ENCODE measurements at places on chromosomes 11 and 22.

DNA sequence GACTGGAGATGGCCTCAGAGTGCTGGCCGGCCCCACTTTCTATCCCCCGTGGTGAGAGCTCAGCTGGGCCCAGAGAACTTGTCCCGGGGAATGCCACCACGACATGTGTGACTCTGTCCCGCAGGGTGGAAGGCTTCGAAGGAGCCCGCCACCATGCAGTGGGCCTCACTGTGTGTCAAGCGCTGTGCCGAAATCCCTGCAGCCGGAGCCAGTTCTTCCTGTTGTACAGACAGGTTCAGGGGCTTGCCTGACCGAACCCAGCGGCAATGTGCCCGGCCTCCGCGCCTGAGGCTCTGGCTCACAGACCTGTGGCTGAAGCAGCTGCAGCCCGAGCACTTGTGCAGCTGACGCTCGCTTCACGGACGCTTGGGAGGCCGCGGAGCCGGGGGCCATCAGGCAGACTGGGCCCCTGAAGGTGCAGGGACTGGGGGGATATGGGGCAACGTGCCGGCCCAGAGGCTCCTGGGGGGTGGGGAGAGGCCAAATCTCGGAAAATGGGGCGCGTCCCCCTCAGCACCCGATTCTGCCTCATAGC is 650 bp downstream of the PPM1F start:
- DNase-seq, result peak; percentile 39

DNA sequence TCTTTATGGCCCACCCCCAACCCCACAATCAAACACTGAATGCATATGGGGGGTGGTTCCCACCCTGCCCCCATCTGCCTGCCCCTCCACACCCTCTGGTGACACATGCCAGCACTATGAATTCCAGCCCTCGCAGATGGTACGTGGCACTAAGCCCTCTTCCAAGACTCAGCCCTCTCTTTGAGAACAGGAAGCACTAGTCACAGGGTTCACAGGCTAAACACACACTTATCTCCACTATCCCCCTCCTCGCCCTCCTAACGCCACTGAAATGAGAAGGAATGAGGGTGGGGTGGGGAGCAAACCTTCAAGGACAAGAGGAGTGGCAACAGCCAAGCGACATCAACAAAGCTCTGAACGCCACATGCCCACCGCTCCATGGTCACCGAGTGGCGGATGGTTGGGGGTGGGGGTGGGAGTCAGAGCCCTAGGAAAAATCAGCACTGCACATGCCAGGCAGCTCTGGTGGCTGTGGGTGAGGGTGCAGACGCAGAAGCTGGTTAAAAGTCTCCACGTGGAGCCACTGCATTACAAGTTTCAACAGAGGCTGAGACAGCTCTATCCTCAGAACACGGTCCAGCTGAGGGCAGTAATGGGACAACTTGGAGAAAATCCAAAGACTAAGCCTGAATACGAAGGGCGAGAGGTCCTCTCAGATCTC is 33.6 kb downstream of the TMEM184B start:
- peak; percentile 95 for DNase-seq

- DNase-seq, result no peak
Observed at GRCh38 chr11:82757660-82758357, 24.1 kb upstream of the FAM181B start.

- DNase-seq, result peak; percentile 84
Observed at GRCh38 chr11:114291381-114291780, 4.8 kb upstream of the NNMT start.

GRCh38 chr11:116454020-116454645 is 318.7 kb downstream of the BUD13 start:
- DNase-seq, result peak; percentile 26

- peak; percentile 15 for DNase-seq
Observed at GRCh38 chr11:9060700-9061111, 30.7 kb downstream of the SCUBE2 start.

GRCh38 chr22:19909350-19910179 is 32.0 kb upstream of the COMT start:
- peak; percentile 71 for DNase-seq

GRCh38 chr11:27464289-27464696 is 8.3 kb downstream of the LGR4 start:
- no peak for DNase-seq

- DNase-seq, result peak; percentile 86
Observed at GRCh38 chr22:31173386-31174145, 13.6 kb downstream of the RNF185 start.

GRCh38 chr11:91421641-91422040 is 803.0 kb upstream of the FAT3 start:
- DNase-seq, result no peak

GRCh38 chr22:30564761-30565119 is 9.7 kb downstream of the GAL3ST1 start:
- no peak for DNase-seq

DNA sequence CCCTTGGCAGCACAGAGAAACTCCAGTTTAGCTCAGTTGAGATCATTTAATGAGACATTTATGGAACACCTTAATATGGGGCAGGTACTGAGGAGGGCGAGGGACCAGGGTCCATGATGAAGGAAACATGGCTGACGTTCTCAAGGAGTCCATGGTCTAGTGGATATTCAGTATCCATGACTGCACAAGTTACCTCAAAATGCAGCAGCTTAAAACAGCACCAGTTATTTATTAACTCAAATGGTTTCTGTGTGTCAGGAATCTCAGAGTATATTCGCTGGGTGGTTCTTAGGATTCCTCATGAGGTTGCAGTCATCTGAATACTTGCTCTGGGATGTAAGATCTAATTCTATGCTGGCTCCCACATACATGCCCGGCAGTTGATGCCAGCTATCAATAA is 346.8 kb downstream of the LARGE1 start:
- no peak for DNase-seq

DNA sequence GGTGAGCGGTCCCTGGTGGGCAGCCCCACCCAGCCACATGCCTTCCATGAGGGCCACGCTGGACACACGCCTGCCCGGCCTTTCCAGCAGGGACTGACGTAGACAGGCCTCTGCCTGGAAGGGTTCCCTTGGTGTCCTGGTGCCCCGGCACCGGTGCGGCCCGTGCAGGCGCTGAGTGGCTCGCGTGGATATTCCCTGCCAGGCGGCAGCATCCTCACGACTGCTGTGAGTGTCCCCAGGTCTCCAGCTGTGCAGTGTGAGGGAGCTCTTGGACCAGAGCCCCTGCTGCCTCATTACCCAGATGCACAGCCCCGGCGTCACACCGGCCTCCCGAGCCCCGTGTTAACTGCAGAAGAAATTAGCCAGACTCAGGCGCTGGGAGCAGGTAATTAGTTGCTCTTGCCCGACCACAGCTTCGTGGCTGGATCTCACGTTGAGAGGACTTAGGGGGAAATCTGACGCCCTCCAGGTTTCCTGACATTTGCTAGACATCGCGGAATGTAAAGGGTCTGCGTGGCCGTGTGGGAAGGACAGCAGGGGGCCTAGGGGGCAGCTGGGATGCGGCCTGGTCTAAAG is 1196.3 kb downstream of the BRD1 start:
- DNase-seq, result no peak

GRCh38 chr11:93236741-93237675 is 39.2 kb upstream of the SLC36A4 start:
- peak; percentile 43 for DNase-seq

GRCh38 chr22:30240541-30241417 is 5.8 kb downstream of the LIF start:
- peak; percentile 25 for DNase-seq

- no peak for DNase-seq
Observed at GRCh38 chr11:77042111-77042726, 8.0 kb downstream of the B3GNT6 start.

DNA sequence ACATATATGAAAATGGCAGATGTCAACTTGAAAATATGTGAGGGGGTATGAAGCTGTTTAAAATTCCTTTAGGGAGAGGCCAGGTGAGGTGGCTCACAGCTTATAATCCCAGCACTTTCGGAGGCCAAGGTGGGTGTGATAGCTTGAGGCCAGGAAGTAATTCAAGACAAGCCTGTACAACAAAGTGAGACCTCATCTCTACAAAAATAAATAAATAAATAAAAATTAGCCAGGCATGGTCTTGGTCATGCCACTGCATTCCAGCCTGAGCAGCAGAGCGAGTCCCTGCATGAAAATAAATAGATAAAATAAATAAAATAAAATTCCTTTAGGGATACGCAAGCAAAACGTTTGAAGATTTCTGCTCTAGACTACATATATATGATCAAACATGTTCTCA is 38.1 kb upstream of the FAM181B start:
- DNase-seq, result no peak

DNA sequence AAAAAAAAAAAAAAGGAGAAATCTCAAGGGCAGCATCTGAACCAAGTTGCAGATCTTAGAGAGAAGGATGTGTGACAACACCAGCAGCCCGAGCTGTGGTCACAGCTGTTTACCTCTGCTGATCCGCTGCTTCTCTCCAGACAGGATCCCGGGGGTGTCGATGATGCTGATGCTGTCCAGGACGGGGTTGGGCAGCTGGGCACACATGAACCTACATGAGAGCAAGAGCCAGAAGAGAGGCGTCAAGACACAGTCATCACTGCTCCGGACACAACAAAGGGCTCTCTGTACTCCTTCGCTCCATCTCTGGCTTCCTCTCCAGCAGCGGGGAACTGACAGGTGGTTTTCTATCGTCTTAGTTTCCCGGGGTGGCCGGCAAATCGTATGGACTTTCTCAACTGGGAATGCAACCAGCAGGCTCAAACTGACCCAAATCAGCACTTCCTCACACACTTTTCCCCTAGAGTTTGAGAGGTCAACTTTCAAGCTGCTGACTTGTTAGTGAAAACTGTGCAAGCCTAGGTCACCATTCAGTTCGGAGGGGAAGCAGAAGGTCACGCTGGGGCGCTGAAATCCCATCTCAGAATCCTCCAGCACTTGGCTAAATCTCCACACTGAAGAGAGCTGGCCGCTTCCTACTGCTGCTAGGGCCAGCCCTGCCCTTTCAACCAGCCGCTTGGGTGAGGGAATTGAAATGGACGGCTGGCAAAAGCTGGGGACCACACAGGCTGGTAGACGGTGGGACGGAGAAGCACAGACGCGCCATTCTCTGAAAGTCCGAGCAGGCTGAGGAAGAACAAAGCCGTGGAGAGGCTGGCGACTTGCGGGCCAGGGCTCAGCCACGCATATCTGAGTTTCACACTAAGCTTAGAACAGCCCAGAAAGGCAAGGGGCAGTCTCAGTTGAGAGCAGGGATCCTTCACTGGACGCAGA is 3.8 kb downstream of the EHD1 start:
- DNase-seq, result no peak

DNA sequence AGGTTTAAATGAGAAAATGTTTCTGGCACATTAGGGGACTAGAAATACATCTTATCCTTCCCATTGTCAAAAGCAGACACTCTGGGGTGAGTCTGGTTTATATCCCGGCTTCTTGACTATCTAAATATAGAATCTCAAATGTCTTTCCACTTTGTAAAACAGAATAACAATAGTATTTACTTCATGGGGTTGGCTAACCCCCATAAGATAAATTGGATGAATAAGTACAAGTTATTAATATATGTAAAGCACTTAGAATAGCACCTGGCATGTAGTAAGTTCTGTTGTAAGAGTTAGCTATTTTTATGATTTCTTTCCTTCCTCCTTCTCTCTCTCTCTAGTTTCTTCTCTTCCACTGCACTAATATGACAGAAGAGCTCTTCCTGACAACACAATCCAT is 499.1 kb downstream of the INSC start:
- no peak for DNase-seq

GRCh38 chr22:19412478-19412877 is 19.1 kb downstream of the HIRA start:
- DNase-seq, result no peak

- no peak for DNase-seq
Observed at GRCh38 chr11:123072332-123072761, 10.4 kb upstream of the HSPA8 start.

DNA sequence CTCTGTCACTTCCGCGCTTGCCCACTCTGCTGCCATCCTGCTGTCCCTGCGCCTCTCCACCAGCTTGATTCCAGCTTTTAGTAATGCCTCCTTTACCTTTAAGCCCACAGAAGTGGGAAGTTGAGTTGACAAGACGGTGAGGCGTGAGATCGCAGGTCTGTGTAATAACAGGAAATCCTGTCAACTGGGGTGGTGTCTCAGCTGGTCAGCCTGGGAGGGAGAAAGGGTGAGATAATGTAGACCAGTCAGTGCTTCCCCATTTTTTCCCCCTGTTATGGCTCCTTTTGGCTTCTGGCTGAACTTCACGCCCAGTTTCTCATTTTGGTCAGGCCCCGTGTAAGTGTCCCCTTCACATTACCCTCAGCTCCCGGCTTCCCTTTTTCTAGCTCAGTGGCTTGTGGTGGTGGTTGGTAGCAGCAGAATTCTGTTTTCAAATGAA is 98.9 kb downstream of the TRAF6 start:
- DNase-seq, result no peak

- no peak for DNase-seq
Observed at GRCh38 chr11:128575174-128575960, 12.0 kb downstream of the ETS1 start.

- DNase-seq, result no peak
Observed at GRCh38 chr11:67538823-67539505, 15.7 kb upstream of the CABP2 start.

GRCh38 chr11:67027483-67027930 is 4.6 kb downstream of the SYT12 start:
- no peak for DNase-seq

DNA sequence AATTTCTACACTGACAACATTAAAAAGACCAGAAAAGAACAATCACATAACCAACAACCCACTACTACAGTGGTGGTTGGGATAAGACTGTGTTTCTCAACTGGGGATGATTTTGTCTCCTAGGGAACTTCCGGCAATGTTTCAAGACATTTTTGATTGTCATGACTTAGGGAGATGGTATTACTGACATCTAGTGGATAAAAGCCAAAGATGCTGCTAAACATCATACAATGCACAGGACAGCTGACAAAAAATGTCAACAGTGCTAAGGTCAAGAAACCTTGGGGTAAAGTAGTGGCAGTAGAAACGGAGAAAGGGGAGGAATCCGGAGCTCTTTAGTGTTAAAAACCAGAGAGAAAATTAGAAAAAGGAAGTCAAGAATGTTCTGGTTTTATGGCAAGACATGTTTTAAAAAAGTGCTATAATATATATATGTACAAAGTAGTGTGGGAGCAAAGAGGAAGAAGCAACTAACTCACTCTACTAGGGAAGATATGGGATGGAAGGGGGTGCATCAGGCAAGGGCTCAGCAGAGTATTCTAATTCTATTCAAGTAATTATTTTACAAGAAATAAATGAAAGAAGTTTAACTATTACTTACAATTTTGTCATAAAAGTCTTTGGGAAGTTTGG is 37.2 kb downstream of the CKAP5 start:
- peak; percentile 31 for DNase-seq

- DNase-seq, result no peak
Observed at GRCh38 chr11:60378354-60378753, at the start of gene MS4A7. MS4A7 (plus strand) TSS chr11:60378532; CDS start chr11:60383142, 4,610 bp downstream.

GRCh38 chr11:17063171-17064002 is 14.1 kb downstream of the RPS13 start:
- peak; percentile 50 for DNase-seq
